ENCODE measurements at places on chromosomes 13 and 19.

DNA sequence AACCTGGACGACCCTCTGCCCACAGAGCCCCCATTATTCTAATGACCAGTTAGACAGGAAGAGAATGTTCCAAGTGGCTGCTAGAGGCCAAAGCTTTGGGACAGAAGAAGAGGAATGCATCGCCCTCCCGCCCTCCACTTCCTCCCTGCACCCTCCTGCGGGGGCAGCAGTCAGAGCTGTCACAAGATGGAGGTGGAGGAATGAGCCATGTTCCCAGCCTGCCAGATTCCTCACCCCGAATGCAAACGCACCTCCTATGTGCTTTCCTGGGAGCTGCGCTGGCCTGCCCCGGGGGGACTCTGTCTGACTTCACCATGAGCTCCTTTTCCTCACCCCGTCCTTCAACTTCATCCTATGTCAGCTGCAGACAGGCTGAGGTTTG lies 1.7 kb downstream of the YJEFN3 start:
- no peak for DNase-seq

GRCh38 chr13:99693852-99694611 lies 192.8 kb downstream of the TM9SF2 start:
- DNase-seq = no peak

DNA sequence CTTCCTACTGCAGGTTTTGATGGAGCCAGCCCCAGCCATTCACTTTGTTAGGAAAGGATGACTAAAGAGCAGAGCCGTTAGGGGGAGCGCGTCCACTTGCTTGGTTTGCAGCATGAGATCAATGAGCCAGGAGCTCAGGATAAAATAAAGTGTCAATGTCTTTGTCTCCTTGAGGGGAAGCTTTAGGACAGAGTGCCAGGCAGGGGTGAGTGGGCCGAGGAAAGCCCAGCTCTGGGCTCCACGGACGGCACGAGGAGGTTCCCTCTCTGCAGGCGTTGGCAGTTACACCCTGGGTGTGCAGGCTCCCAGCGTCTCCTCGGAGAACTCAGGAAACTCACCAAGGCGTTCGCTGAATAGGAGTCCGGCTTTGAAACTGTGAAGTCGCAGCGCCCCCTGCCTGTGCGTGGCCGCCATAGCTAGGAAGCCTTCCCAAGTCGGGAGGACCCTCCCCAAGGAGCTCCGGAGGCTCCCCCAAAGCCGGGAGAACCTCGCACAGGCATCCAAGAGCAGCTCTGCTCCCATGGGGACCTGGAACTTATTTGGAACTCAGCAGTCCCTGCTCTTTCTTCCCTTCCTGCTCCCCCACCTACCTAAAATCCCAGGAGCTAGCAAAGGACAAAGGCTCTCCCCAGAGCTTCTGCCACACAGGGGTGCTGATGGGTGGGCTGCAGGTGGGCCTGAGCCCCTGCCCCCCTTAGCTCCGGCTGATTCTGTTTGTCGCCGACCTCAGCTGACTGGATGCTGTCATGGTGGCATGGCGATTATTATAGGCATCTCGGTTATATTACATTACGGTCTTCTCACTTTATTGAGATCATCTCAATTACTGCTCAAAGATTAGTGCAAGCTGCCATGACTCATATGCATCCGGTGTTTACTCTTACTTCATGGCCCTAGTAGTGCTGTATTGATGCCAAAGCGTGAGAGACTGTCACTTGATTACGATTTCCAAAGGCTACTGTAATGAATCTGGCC lies 34.4 kb downstream of the GSX1 start:
- DNase-seq = peak; percentile 75

- no peak for DNase-seq
These were observed 165.1 kb upstream of the PRR20A start for GRCh38 chr13:56975647-56976046.

GRCh38 chr13:84430446-84430845 lies 548.2 kb upstream of the SLITRK1 start:
- no peak for DNase-seq

DNA sequence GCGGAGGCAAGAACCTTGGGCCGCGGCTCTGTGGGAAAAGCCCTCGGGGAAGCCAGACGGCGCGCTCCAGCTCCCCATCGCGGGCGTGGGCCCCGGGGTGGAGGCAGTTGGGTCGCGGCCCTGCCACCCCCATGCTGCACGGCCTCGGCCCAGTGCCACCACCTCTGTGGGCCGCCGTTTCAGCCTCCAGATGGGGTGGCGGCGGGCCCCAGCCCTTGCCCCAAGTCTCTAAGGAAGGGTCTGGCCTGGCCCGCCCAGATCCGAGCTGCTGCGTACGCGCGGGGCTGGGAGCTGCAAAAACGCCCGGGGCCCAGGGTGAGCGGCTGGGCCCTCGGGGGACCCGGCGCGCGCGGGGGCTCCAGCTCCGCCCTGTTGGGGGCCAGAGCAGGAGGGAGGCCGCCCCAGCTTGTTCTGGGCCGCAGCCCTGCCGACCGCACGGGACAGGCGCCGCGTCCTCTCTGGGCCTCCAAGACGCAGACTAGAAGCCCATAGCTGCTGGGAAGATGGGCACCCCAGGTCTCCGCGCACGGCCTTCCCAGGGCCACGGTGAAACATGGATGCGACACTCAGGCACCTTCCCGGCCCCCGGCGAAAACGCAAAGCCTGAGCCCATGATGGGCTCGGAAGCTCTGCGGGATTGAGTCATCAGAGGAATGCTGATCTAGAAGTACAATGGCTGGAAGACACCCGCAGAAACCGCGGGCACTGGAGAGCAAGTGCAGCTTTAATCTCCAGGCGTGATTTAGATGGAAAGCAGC lies 110.1 kb downstream of the KCTD15 start:
- no peak for DNase-seq
